ENCODE measurements at places on chromosomes 12 and 14. TPM values are rescaled to one million over a fixed set of nuclear protein-coding genes. Genes with fewer than 3 reads are reported as not detected.

- H3K4me3 ChIP-seq = no peak overlapping the region
- H3K4me1 ChIP-seq = no peaks in the 10 kb centered on the region
- peak; percentile 49 for DNase-seq
- peaks cover 3% of the 10 kb centered on the region for H3K27me3 ChIP-seq
- no peaks in the 10 kb centered on the region for H3K36me3 ChIP-seq
- no peak overlapping the region for H3K27ac ChIP-seq
Observed at GRCh38 chr14:103284574-103285467, 49.2 kb upstream of the EIF5 start.

- no peak overlapping the region for H3K27ac ChIP-seq
- H3K4me3 ChIP-seq = no peak overlapping the region
- no peaks in the 10 kb centered on the region for H3K4me1 ChIP-seq
- no peaks in the 10 kb centered on the region for H3K36me3 ChIP-seq
- H3K27me3 ChIP-seq = no peaks in the 10 kb centered on the region
Observed at GRCh38 chr14:44369401-44370123, 137.5 kb downstream of the FSCB start.

GRCh38 chr12:56334490-56334793 lies 642 bp upstream of the PAN2 start:
- peak overlapping the region; percentile 86 for H3K27ac ChIP-seq
- H3K4me1 ChIP-seq = peaks cover 10% of the 10 kb centered on the region

Gene TAMALIN
- total RNA-seq = 12.1 TPM

DNA sequence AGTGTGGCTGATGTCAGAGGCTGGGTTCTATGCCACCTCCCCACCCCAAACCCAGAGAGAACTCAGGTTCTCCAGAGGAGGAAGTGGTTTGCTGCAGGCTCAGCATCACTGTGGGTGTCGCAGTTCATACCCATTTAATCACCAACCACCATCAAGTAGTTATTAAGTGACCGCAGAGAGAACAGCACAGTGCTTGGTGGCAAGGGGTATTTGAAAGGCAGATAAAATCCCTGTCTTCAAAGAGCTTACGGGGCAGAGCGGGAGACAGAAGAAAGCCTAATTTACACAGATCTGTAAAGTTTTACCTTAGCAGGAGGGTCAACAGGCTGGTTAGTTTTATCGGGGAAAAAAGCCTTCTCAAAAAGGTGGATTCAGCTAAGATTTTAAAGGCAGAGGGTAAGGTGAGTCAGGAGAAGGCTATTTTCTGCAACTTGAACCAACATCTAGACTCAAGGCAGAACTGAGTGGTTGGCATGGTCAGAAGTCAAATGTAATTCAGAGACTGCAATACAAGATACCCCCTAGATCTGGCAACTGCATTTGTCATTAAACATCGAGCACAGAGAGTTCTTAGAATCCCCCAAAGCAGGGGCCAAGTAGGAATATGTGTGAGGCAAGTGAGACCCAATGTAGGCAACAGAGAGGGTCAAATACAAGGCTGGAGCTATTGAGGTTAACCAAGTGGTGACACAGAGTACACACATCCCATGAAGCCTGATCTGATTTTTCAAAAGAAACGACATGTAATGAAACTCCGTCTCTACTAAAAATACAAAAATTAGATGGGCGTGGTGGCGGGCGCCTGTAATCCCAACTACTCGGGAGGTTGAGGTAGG lies 13.2 kb downstream of the PXN start:
- DNase-seq = no peak
- no peak overlapping the region for H3K4me3 ChIP-seq
- peaks cover 3% of the 10 kb centered on the region for H3K36me3 ChIP-seq
- no peaks in the 10 kb centered on the region for H3K27me3 ChIP-seq
- H3K27ac ChIP-seq = no peak overlapping the region

GRCh38 chr14:23492618-23493272 lies 23.2 kb downstream of the NGDN start:
- H3K36me3 ChIP-seq = no peaks in the 10 kb centered on the region
- no peaks in the 10 kb centered on the region for H3K4me1 ChIP-seq

Measured in fibroblast of lung (primary cell).